Aorta (tissue), 5 donors: ENCODE measurements at places on chromosomes 6 and 20. TPM values are rescaled to one million over a fixed set of nuclear protein-coding genes. Genes with fewer than 3 reads are reported as not detected.
A peak's percentile ranks its signal among the peaks of the same experiment; 100 is the strongest.

GRCh38 chr6:93515736-93516135 is 96.4 kb upstream of the EPHA7 start:
- no peaks in the 10 kb centered on the region for H3K4me1 ChIP-seq
- no peaks in the 10 kb centered on the region for H3K36me3 ChIP-seq
- no peak overlapping the region for H3K27ac ChIP-seq
- no peak overlapping the region for H3K4me3 ChIP-seq

GRCh38 chr6:44698602-44699001 is 311.1 kb downstream of the CDC5L start:
- no peaks in the 10 kb centered on the region for H3K27me3 ChIP-seq
- H3K4me1 ChIP-seq, result no peaks in the 10 kb centered on the region
- no peak overlapping the region for H3K4me3 ChIP-seq
- DNase-seq, result no peak
- H3K36me3 ChIP-seq, result no peaks in the 10 kb centered on the region
- H3K27ac ChIP-seq, result no peak overlapping the region

Gene PRKN
- total RNA-seq, result 17.3 TPM

Gene ZBP1
- total RNA-seq, result 0.88 TPM

- H3K4me1 ChIP-seq, result no peaks in the 10 kb centered on the region
- H3K27me3 ChIP-seq, result no peaks in the 10 kb centered on the region
Observed at GRCh38 chr6:15879371-15880261, 216.8 kb upstream of the DTNBP1 start.

DNA sequence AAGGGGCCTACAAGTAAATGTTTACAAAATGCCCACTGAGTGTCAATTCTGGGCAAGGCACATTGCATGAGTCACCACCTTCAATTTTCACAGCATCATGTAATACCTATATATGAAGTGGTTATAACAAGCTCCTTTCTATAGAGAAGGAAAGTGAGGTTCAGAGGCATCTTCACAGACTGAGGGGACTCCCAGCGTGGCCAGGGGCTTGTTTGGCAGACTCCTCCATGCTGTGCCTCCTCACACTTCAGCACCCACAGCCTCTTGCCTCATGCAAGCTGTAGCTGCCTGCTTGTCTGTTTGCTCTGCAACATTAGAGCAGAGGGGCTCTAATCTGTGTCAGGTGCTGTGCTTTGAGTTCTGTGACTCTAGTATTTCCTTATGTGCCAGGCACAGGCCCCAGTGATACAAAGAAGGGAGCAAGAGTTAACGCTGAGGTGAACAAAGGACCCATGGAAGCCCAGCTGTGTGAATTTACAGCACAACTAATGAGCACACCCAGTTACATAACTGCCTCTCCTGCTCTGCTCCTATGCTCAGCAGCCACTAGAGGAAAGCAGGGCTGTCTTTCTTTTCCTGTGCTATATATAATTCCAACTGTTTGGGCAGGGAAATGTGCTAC is 72.3 kb downstream of the ZHX3 start:
- peaks cover 23% of the 10 kb centered on the region for H3K4me1 ChIP-seq
- H3K27ac ChIP-seq, result peak overlapping the region; percentile 56

GRCh38 chr6:78629154-78629721 is 238.1 kb upstream of the IRAK1BP1 start:
- H3K27ac ChIP-seq, result no peak overlapping the region
- H3K4me1 ChIP-seq, result no peaks in the 10 kb centered on the region
- H3K36me3 ChIP-seq, result no peaks in the 10 kb centered on the region
- no peak for DNase-seq
- peak overlapping the region; percentile 15 for H3K4me3 ChIP-seq

GRCh38 chr6:18245079-18245478 is 19.3 kb downstream of the DEK start:
- H3K27ac ChIP-seq, result no peak overlapping the region
- H3K4me1 ChIP-seq, result no peaks in the 10 kb centered on the region
- DNase-seq, result no peak
- no peaks in the 10 kb centered on the region for H3K36me3 ChIP-seq
- no peak overlapping the region for H3K4me3 ChIP-seq
- no peaks in the 10 kb centered on the region for H3K27me3 ChIP-seq

Gene KHDRBS2
- 0.57 TPM for total RNA-seq

Gene STK35
- 10.5 TPM for total RNA-seq

DNA sequence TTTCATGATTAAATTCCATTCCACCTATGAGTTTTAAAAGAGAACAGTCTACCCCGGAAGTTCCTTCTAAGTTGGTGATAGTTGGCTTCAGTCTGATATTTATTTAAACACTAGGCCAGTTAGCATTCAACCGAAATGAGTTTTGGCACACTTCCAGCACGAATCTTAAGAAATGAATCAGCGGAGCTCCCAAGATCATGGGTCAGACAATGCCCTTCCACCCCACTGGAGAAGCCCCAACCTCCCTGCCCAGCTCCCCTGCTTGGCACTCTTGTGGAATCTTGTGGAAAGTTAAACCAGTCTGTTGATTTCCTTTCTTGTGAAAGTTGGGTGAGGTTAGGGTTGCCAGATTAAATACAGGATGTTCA is 64.3 kb downstream of the MKKS start:
- H3K27me3 ChIP-seq, result no peaks in the 10 kb centered on the region
- no peak overlapping the region for H3K4me3 ChIP-seq
- no peaks in the 10 kb centered on the region for H3K36me3 ChIP-seq
- DNase-seq, result no peak
- H3K4me1 ChIP-seq, result peaks cover 2% of the 10 kb centered on the region

Gene SEMG2
- total RNA-seq, result not detected

GRCh38 chr6:33905071-33905609 is 101.3 kb upstream of the MLN start:
- H3K27me3 ChIP-seq, result no peaks in the 10 kb centered on the region
- no peaks in the 10 kb centered on the region for H3K4me1 ChIP-seq
- H3K27ac ChIP-seq, result no peak overlapping the region
- no peak overlapping the region for H3K4me3 ChIP-seq
- DNase-seq, result no peak

DNA sequence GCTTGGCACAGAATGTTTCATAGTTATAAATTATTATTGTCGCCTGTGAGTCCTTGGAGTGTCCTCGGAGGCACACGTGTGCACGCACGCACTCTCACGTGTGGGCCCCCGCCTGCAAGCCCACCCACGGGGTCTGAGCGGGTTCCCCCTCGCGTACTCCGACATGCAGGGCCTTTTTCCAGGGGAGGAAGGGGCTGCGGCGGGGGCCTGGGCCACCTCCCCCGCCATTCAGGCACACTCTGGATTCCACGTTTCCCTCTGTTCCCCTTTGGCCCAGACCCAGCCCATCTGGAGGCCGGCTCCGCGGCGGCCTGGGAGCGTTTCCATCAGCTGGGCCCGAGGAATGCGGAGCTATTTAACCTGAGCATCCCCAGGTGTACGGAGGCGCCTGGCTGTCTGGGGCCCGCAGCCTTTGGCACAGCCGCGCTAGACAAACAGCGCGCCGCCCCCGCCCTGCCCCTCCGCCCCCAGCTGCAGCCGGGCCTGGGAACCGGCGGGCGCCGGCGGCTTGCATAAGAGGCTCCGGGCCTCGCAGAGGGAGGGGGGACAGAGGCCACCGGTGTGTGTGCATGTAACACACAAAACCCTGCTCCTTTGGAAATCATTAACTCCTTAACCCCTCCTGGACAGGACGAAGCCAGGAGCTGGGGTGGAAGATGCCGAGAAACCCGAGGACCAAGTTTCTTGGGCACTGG is 3.3 kb downstream of the ID1 start:
- no peaks in the 10 kb centered on the region for H3K4me1 ChIP-seq
- H3K36me3 ChIP-seq, result no peaks in the 10 kb centered on the region
- no peak overlapping the region for H3K4me3 ChIP-seq
- no peaks in the 10 kb centered on the region for H3K27me3 ChIP-seq
- peak; percentile 82 for DNase-seq

Gene TRIM15
- not detected for total RNA-seq

DNA sequence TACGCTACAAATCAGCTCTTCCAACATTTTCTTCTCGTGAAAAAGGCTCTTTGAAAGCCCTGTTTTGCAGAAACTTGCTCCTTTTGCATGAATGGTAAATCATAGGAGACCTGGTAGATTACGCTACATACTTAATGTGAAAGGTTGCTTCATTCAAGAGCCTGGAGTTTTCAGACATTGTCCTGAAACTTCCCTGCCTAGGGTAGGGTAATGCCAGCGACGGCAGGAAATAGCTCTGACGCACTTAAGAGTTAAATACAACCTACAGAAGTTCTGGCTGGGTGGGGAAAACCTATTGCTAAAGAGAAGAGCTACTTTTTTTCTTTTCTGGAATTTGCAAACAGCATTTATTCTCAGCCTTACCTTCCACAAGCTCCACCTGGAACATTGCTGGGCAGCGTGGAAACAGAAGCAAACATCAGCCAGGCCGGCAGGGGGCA is 144.5 kb downstream of the LPA start:
- H3K4me1 ChIP-seq, result peaks cover 1% of the 10 kb centered on the region
- DNase-seq, result no peak
- H3K27me3 ChIP-seq, result no peaks in the 10 kb centered on the region
- H3K4me3 ChIP-seq, result no peak overlapping the region

GRCh38 chr6:155254139-155254538 is 9.7 kb upstream of the CLDN20 start:
- no peak overlapping the region for H3K4me3 ChIP-seq
- DNase-seq, result no peak
- peaks cover 7% of the 10 kb centered on the region for H3K36me3 ChIP-seq
- no peaks in the 10 kb centered on the region for H3K27me3 ChIP-seq
- H3K27ac ChIP-seq, result no peak overlapping the region

GRCh38 chr6:38159596-38159995 is 340.1 kb downstream of the ZFAND3 start:
- no peaks in the 10 kb centered on the region for H3K27me3 ChIP-seq
- no peak overlapping the region for H3K4me3 ChIP-seq
- DNase-seq, result no peak
- no peaks in the 10 kb centered on the region for H3K4me1 ChIP-seq
- no peak overlapping the region for H3K27ac ChIP-seq

DNA sequence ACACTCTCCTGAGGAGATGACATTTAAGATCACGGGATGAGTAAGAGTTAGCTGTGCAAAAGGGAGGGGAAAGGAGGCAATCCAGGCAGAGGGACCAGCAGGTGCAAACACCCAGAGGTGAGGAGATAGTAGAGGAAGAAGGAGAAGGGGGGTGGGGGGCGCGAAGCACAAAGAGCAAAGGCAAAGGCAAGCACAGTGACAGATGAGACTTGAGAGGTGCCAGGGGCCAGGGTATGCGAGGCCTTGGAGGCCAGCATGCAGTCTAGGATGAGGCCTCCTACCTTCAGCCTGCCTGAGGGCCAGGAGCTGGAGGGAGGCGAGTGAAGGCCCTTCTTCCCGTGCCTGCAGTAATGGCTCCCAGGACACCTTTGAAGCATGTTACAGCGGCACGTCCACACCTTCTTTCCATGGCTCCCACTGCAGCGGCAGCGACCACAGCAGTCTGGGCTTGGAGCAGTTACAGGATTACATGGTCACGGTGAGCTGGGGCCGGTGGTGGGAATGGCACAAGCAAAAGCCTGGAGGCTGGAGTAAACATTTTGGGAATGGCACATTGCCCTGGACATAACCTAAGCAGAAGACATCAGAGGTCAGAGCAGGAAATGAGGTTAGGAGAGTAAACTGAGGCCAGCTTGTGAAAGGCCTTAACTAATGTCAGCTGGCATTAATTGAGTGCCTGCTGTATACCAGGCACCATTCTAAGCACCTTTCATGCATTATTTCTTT is 18.6 kb downstream of the CCM2L start:
- H3K27me3 ChIP-seq, result no peaks in the 10 kb centered on the region
- no peak overlapping the region for H3K4me3 ChIP-seq
- H3K36me3 ChIP-seq, result no peaks in the 10 kb centered on the region
- no peaks in the 10 kb centered on the region for H3K4me1 ChIP-seq

- no peak overlapping the region for H3K4me3 ChIP-seq
- H3K36me3 ChIP-seq, result no peaks in the 10 kb centered on the region
- H3K27me3 ChIP-seq, result no peaks in the 10 kb centered on the region
- H3K4me1 ChIP-seq, result no peaks in the 10 kb centered on the region
- no peak overlapping the region for H3K27ac ChIP-seq
- DNase-seq, result no peak
Observed at GRCh38 chr6:121223212-121223611, 111.1 kb downstream of the TBC1D32 start.

DNA sequence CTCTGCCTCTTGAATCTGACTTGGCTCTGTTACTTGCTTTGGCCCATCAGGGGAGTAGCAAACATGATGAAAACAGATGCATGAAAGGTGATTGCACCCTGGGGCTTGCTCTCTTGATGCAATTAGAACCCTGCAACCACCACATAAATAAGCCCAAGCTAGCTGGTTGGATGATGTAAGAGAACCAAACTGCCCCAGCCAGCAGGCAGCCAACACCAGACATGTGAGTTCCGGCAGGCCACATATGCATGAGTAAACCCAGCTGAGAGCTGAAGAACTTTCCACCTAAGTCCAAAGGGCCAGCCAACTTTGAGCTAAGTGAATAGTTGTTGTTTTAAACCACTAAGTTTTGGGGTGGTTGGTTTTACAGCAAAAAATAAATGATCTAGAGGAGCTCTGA is 268.4 kb downstream of the FARS2 start:
- no peak overlapping the region for H3K4me3 ChIP-seq
- no peak overlapping the region for H3K27ac ChIP-seq
- no peaks in the 10 kb centered on the region for H3K27me3 ChIP-seq
- H3K36me3 ChIP-seq, result peaks cover 1% of the 10 kb centered on the region

DNA sequence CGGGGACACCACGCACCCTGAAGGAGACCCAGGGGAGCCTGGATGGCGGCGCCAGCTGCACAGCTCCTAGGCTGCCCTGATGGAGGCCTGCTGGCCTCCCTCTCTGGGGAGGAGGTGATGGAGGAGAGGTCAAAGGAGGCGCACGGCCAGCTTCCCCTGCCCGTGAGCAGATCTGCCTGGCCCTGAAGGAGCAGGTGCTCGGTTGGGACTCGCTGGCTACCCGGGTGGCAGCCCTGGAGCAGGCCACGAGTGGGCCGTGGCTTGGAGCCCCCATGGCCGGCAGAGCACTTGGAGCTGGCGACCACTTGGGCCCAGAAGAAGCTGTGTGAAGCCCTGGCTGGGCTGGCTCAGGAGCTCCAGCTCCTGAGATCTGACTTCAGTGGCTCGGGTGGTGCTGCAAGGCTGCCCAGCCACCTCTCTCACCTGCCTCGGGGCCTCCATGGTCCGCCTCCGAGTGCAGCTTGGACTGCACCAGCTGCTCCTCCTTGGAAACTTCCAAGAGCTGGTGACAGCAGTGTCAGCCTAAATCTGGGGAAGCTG is 7.5 kb upstream of the RAET1E start:
- H3K4me3 ChIP-seq, result no peak overlapping the region
- H3K4me1 ChIP-seq, result no peaks in the 10 kb centered on the region
- H3K27me3 ChIP-seq, result no peaks in the 10 kb centered on the region
- H3K27ac ChIP-seq, result no peak overlapping the region
- DNase-seq, result peak; percentile 44

- no peaks in the 10 kb centered on the region for H3K27me3 ChIP-seq
- no peaks in the 10 kb centered on the region for H3K4me1 ChIP-seq
- no peaks in the 10 kb centered on the region for H3K36me3 ChIP-seq
- H3K27ac ChIP-seq, result no peak overlapping the region
- no peak for DNase-seq
- H3K4me3 ChIP-seq, result no peak overlapping the region
Observed at GRCh38 chr6:14317387-14317970, 199.9 kb downstream of the CD83 start.

GRCh38 chr6:143449714-143450452 is 612 bp downstream of the ADAT2 start:
- peak overlapping the region; percentile 73 for H3K4me3 ChIP-seq
- no peaks in the 10 kb centered on the region for H3K27me3 ChIP-seq
- DNase-seq, result peak; percentile 53
- H3K27ac ChIP-seq, result peak overlapping the region; percentile 62
- H3K4me1 ChIP-seq, result peaks cover 2% of the 10 kb centered on the region
